ENCODE measurements at places on chromosomes 4 and X.
A peak's percentile ranks its signal among the peaks of the same experiment; 100 is the strongest.

GRCh38 chr4:2721586-2721985, 34.5 kb downstream of the TNIP2 start:
- no peak for DNase-seq

DNA sequence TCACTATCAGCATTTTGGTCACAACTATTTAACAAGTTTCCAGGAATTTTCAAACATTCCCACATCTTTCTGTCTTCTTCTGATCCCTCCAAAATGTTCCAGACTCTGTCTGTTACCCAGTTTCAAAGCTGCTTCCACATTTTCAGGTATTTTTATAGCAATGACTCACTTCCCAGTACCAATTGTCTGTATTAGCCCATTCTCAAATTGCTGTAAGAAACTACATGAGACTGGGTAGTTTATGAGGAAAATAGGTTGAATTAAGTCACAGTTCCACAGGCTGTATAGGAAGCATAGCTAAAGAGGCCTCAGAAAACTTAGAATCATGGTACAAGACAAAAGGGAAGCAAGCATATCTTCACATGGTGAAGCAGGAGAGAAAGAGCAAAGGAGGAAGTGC, 475.0 kb upstream of the PCDH7 start:
- no peak for DNase-seq

DNA sequence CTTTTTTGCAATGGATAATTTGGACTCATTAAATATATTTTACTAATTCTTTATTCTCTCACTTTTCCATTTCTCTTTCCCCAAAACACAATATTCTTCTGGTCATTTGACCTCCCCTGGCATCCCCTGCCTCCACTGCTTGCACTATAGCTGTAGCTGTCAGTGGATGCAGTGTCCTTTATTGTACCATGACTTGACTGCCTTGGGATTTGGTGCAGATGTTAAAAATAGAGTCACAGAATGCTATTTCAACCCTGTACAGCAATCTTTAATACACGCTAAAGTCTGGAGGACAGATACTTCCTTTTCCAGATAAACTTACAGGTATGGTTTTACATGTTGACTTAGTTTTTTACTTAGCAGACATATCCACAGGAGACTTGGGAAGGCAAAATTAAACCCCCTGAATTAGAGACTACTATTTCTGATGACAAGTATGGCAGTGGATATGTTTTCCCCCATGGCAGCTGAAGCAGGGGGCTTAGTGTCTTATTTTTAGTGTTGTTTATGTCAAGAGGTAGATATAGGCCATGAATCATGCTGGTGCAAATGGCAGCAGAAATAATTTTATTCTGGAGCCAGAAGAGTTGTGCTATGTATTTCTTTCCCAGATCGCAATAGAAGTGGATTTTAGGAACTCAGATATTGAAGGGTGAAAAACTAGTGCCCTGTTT, 461.4 kb downstream of the NAF1 start:
- DNase-seq = no peak

DNA sequence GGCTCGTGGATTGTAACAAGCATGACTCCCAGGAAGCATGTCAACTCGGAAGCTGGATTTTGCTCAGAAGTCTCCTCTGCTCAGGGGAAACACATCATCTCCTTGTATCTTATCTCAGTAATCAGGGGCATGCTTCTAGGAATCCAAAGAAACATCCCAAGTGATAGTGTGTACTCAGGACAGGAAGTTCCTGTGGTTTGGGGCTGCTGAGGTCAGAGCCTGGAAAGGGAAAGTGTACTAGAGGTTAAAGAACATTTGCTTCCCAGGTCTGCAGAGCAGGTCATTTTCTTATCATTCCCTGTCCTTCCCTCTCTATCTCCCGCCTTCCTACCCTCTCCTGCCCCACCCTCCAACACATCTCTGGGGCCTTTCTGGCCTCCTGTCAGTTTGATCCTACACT, 38.8 kb downstream of the SLC34A2 start:
- no peak for DNase-seq

DNA sequence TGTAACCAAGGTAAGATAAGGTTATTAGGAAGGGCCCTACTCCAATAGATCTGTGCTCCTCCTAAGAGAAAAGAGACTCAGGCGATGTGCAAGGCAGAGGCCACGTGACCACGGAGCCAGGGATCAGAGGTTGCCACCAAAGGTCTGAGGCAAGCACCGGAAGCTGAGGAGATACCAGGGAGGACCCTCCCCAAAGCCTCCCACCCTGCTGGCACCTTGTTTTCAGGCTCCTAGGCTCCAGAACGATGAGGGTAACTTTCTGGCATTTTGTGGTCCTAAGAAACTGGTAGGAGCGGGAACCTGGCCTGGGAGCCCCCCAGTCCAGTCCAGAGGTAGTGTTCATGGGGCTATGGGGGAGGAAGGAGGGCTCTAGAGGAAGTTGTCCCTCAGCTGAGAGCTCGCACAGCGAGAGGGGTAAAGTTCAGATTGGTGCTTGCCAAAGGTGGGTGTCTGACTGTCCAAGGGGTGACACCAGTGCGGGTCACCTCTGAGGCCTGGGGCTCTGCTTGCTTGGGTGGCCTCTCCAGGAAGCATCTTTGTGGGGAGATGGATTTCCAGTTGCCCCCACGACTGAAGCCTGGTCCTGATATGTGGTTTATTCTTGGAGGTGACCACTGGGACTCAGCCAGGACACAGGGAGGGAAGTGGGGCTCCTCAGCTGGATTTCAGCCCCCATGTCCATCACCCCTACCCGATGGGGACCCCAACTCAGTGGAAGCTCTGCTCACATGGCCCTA, 7.5 kb upstream of the LETM1 start:
- DNase-seq = peak; percentile 47

Data from posterior cingulate gyrus (tissue), 11 donors.